ENCODE measurements at places on chromosomes 6 and 20.

DNA sequence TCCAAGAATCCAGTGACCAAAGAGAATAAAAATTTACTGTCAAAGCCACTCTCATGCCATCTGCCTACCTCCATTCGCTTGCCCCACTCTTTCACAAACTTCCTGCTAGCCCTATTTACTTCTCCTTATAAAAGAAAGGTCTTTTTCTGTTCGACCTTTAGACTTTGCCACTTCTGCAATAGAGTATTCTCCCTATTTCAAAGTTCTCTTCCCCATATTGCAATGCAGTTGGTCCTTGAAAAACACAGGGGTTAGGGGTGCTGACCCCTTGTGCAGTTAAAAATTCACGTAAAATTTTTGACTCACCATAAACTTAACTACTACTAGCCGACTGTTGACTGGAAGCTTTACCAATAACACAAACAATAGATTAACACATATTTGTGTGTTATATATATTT is 15.0 kb downstream of the CCN2 start:
- DNase-seq: no peak

GRCh38 chr6:8658416-8658815 is 223.1 kb upstream of the SLC35B3 start:
- no peak for DNase-seq

GRCh38 chr6:159727717-159728445 is 575 bp downstream of the WTAP start:
- DNase-seq: no peak

DNA sequence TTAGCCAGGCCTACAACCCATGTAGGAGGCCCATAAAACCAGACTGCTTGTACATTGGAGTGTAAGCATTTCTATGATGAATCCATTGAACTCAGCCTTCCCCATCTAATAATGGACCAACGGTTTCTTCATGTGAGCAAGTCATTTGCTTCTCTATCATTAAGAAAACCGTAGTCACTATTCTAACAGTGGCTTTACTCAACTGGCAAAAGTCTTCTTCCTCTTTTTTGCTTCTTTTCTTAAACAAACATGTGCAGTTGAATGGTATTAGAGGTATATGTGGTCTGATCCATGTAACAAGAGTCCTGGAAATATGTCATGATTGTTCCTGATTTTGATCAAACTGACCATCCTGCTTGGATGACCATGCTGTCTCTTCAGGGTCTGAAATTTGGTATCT is 132.4 kb upstream of the STXBP5 start:
- no peak for DNase-seq

DNA sequence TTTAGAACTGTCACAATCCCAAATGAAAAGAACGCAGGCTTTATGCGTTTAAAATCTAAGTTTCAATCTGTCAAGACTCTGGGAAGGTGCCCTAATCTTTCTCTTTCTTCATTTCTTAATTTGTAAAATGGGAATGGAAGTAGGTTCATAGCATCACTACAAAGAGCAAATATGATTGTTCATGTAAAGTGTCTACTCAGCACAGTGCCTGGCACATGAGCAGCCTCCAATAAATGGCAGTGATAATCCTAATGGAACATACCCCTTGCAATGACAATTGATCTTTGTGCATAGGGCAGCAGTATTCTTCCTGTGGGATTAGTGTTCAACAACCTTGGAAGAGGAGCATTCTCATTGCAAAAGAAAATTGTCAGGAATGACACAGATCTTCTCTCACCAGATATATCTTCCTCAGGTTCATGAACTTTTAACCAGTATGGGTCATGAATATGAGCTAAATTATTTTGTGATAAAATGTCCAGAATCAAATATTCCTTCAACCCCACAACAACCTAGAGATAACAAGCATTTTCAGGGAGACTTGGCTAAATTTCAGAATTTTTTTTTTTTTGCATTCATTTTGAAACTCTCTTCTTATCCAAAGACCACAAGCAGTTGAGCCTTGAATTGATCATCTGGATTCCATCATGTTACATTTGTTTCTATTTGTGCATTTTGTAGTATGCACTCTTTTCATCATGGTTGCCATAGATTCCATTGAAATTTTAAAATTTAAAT is 149.1 kb downstream of the TBX18 start:
- no peak for DNase-seq

- no peak for DNase-seq
These were observed 322.8 kb downstream of the ZFAND3 start for GRCh38 chr6:38142178-38142902.

All from posterior cingulate gyrus (tissue), 11 donors.